ENCODE measurements at places on chromosomes 6 and 20. TPM values are rescaled to one million over a fixed set of nuclear protein-coding genes. Genes with fewer than 3 reads are reported as not detected.
A peak's percentile ranks its signal among the peaks of the same experiment; 100 is the strongest.

GRCh38 chr20:11371831-11372230 lies 545.9 kb upstream of the BTBD3 start:
- no peak overlapping the region for H3K27ac ChIP-seq
- H3K4me3 ChIP-seq = no peak overlapping the region
- H3K36me3 ChIP-seq = no peaks in the 10 kb centered on the region
- DNase-seq = no peak
- H3K27me3 ChIP-seq = no peaks in the 10 kb centered on the region
- no peaks in the 10 kb centered on the region for H3K4me1 ChIP-seq

IL17A gene
- 5.5 TPM for total RNA-seq

- DNase-seq = no peak
- H3K36me3 ChIP-seq = peaks cover 12% of the 10 kb centered on the region
- peaks cover 19% of the 10 kb centered on the region for H3K27me3 ChIP-seq
- peaks cover 29% of the 10 kb centered on the region for H3K4me1 ChIP-seq
- H3K4me3 ChIP-seq = no peak overlapping the region
Measured at GRCh38 chr20:16711661-16712258, 18.1 kb upstream of the SNRPB2 start.

SAPCD1 gene
- 10.7 TPM for total RNA-seq

GABRR2 gene
- total RNA-seq = 0.78 TPM

TSBP1 gene
- not detected for total RNA-seq

- no peak overlapping the region for H3K4me3 ChIP-seq
- H3K27me3 ChIP-seq = no peaks in the 10 kb centered on the region
- H3K27ac ChIP-seq = no peak overlapping the region
- DNase-seq = no peak
- H3K4me1 ChIP-seq = no peaks in the 10 kb centered on the region
- H3K36me3 ChIP-seq = no peaks in the 10 kb centered on the region
Measured at GRCh38 chr6:22253955-22254655, 42.7 kb downstream of the PRL start.

DNA sequence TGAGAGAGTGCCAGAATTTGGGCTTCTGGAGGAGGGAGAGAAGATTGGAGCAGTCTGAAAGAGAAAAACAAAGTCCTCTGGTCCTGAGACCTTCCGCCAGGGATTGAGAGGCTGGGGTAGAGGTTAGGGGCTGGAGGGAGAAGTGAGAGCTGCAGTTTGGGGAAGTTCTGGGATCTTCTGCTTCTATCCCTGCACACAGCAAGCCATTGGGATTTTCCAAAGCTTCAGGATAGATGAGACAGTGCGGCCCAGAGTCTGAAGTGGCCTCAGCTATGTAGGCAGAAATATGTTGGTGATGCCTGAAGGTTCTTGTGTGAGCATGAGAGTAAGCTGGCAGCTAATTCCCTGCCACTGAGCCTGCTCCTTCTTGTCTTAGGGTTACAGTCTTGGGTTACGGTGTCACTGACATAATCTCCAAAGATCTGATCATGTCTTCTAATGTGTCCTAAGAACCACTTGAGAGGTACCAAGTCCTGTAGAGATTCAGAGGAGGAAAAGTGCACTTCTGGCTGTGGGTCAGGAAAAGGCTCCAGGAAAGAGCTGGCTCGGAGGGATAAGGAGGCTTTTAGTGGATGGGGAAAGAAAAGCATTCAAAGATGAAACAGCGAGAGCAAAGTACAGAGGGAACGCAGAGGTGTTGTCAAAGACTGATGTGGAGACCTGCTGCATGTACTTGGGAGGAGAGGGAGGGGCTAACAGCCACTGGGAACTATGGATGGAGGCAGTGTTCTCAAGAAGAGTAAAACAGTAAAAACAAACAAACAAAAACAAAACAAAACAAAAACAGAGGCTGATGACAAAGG lies 131.1 kb upstream of the MYLIP start:
- DNase-seq = no peak
- H3K27me3 ChIP-seq = no peaks in the 10 kb centered on the region
- no peaks in the 10 kb centered on the region for H3K36me3 ChIP-seq
- peaks cover 3% of the 10 kb centered on the region for H3K4me1 ChIP-seq
- no peak overlapping the region for H3K4me3 ChIP-seq
- no peak overlapping the region for H3K27ac ChIP-seq

GRCh38 chr6:158640519-158640918 lies 4.0 kb downstream of the DYNLT1 start:
- no peak for DNase-seq
- no peaks in the 10 kb centered on the region for H3K27me3 ChIP-seq
- peak overlapping the region; percentile 76 for H3K27ac ChIP-seq
- H3K36me3 ChIP-seq = peaks cover 68% of the 10 kb centered on the region

- H3K27ac ChIP-seq = no peak overlapping the region
- H3K36me3 ChIP-seq = no peaks in the 10 kb centered on the region
- no peak overlapping the region for H3K4me3 ChIP-seq
- peaks cover 13% of the 10 kb centered on the region for H3K27me3 ChIP-seq
Measured at GRCh38 chr20:44336086-44336485, 757 bp upstream of the R3HDML start.

STAU1 gene
- 56.6 TPM for total RNA-seq

DNA sequence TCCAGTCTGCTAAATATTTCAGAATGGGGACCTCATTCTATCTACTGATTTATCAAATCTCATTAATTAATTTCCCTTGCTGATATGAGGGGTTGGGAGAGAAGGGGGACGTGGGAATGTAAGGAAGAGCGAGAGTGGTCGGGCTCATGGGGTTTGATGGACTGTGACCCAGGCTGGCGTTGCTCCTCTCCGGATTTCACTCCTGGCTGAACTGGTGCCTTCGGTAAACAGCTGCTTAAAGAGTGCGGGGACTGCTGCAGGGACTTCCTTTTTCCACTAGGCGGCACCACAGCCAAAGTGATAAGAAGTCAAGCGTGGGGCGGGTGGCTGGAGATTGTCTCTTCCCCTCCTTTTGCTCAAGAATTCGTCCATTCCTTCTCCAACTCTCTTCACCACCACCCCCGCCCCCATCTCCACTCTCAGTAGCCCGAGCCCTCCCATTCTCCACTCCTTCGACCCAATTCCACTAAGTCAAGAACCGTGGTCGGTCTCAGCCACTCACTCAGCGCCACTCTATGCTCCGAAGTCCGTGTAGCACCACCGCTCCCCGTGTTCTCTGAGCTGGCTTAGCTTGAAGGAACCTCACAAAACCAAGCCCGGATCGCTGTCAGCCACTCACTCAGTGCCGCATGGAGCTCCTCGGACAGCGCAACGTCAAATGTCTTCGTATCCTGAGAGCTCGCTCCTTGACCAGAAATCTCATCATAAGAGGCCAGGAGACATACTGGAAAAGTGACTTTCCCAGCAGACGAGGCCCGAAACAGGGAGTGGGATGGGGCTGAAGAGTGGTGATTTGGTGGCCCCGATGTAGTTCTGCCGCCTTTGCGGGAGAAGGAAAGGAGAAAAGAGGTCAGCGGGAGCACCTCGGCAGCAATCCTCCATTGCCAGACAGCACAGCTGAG lies 9.7 kb downstream of the TRIM31 start:
- peak; percentile 87 for DNase-seq
- peaks cover 42% of the 10 kb centered on the region for H3K4me1 ChIP-seq
- H3K36me3 ChIP-seq = no peaks in the 10 kb centered on the region
- H3K4me3 ChIP-seq = peak overlapping the region; percentile 75

GRM1 gene
- total RNA-seq = not detected

GRCh38 chr6:12962987-12963386 lies 246.4 kb downstream of the PHACTR1 start:
- peaks cover 24% of the 10 kb centered on the region for H3K4me1 ChIP-seq
- peak overlapping the region; percentile 45 for H3K27ac ChIP-seq
- peaks cover 30% of the 10 kb centered on the region for H3K27me3 ChIP-seq
- H3K4me3 ChIP-seq = no peak overlapping the region
- no peak for DNase-seq

DNA sequence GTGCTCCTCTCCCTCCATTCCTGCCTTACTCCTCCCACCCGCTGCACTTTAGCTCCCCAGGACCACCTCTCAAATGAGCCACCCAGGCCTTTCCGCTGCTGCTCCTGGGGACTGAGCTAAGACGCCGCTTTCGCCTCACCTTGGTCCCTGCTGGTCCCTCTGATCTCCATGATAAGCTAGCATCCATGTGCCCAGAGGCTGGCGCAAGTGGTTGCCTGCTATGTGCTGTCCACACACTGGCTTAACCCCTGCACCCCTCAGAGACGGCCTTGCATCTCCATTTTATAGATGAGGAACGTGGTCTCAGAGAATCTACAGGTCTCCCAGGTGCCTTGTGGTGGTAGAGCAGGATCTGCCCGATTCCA lies 160.1 kb upstream of the PMEPA1 start:
- H3K27me3 ChIP-seq = peaks cover 15% of the 10 kb centered on the region
- no peaks in the 10 kb centered on the region for H3K36me3 ChIP-seq
- no peak for DNase-seq
- H3K4me3 ChIP-seq = no peak overlapping the region
